ENCODE measurements at places on chromosomes 3 and 15. TPM values are rescaled to one million over a fixed set of nuclear protein-coding genes. Genes with fewer than 3 reads are reported as not detected.

DNA sequence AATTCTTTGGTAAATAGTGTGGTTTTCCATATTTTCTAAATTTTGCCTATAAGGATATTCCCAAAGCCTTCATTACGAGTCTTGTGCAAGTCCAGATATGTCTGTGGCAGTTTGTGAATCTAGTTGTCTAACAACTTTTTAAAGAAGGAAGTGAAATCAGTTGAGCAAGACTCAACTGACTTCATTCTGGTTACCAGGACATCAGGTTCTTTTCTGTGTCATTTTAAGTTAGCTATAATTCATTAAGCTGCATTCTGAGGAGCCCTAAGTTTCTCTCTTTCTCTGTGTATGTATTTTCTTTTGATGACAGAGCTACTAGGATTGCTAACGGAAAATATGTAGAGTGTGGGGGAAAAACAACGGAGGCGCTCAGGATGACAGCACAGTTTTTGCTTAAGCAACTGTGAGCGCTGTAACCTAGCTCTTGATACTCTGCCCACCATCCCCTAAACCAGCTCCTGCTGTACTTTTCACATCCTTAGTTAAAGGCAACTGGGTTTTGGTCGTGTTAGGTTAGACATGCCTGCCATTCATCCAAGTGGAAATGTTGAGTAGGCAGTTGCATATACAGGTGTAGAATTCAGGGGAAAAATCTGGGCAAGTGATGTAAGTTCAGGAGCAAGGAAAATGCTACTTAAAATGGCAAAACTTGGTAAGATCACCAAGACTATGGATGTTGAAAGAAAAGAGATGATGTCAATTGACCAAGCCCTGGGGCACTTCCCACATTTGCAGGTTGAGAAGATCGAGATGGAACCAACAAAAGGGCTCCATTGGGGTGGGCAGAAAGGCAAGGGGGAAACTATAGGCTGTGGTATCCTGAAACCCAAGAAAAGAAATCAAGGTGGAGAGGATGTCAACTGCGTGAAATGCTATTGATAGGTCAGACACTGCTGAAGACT is 9.2 kb downstream of the MFSD1 start:
- peaks cover 77% of the 10 kb centered on the region for H3K36me3 ChIP-seq
- no peak overlapping the region for H3K4me3 ChIP-seq
- no peaks in the 10 kb centered on the region for H3K27me3 ChIP-seq
- DNase-seq, result no peak
- H3K27ac ChIP-seq, result no peak overlapping the region

DNA sequence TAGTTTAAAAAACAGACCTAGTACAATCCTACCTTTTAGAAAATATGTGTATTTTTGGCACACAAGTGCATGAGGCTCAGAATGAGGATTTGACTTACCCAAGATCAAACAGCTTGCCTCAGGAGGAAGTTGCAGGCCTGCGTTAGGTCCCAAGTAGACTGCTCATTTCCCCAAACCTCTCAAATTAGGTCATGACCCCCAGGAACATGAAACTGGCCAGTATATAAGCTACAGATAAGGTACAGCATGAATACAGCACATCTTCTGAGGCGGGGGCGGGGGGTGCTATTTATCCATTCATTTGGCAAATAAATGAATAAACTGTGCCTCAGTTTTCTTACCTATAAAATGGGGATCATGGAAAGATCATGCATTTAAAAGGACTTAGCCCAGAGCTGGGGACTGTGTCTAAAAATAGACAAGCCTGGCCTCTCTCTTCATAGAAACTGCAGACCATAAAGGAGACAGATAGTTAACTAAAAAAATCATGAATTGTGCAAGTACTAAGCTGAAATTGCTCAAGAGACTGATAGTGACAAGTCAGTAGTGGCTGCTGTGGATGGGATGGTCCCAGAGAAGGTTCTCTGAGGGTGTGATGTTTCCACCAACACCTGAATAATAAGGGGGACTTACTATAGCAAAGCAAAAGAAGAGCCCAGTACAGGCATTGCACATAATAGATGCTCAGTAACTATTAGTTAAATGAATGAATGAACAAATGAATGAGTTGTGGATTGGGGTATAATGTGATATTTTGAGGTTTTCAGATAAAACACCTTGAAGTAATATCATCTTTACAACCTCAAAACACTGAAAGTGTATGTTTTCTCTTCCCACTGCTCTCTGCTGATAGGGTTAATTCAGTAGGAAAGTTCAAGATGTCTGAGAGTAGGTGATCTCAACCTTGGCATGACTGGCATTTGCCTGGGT is 258.5 kb upstream of the PROK2 start:
- no peaks in the 10 kb centered on the region for H3K36me3 ChIP-seq
- DNase-seq, result no peak
- H3K4me3 ChIP-seq, result no peak overlapping the region
- H3K27ac ChIP-seq, result no peak overlapping the region
- H3K4me1 ChIP-seq, result peaks cover 16% of the 10 kb centered on the region

- no peak for DNase-seq
- no peaks in the 10 kb centered on the region for H3K36me3 ChIP-seq
- H3K27ac ChIP-seq, result no peak overlapping the region
- H3K27me3 ChIP-seq, result no peaks in the 10 kb centered on the region
- H3K4me1 ChIP-seq, result no peaks in the 10 kb centered on the region
These were observed 18.2 kb upstream of the ZNF639 start for GRCh38 chr3:179304605-179305004.

DNA sequence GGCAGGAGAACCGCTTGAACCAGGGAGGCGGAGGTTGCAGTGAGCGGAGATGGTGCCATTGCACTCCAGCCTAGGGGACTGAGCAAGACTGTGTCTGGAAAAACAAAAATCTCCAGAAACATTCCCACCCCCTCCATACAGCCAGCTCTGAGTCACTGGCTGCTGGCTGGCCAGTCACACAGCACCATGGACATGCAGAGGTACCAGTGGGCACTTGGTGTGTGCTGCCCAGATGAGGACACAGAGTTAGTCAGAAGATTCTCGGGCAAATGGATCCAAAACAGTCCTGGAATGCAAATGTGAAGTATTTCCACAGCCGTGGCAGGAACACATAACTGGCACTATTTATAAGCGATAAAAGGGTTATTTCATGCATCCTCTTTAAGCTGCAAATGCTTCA is 44.6 kb downstream of the BDH1 start:
- H3K27ac ChIP-seq, result no peak overlapping the region
- no peaks in the 10 kb centered on the region for H3K27me3 ChIP-seq
- H3K36me3 ChIP-seq, result no peaks in the 10 kb centered on the region
- peaks cover 13% of the 10 kb centered on the region for H3K4me1 ChIP-seq
- DNase-seq, result no peak

- no peak for DNase-seq
- H3K27ac ChIP-seq, result peak overlapping the region; percentile 57
- H3K4me3 ChIP-seq, result no peak overlapping the region
- H3K27me3 ChIP-seq, result no peaks in the 10 kb centered on the region
- H3K36me3 ChIP-seq, result no peaks in the 10 kb centered on the region
These were observed 56.1 kb upstream of the PLXNA1 start for GRCh38 chr3:126926684-126927400.

GRCh38 chr3:36827133-36827532 is 62.8 kb upstream of the DCLK3 start:
- no peak overlapping the region for H3K27ac ChIP-seq
- peaks cover 4% of the 10 kb centered on the region for H3K36me3 ChIP-seq
- no peaks in the 10 kb centered on the region for H3K27me3 ChIP-seq
- DNase-seq, result no peak
- H3K4me3 ChIP-seq, result no peak overlapping the region

DNA sequence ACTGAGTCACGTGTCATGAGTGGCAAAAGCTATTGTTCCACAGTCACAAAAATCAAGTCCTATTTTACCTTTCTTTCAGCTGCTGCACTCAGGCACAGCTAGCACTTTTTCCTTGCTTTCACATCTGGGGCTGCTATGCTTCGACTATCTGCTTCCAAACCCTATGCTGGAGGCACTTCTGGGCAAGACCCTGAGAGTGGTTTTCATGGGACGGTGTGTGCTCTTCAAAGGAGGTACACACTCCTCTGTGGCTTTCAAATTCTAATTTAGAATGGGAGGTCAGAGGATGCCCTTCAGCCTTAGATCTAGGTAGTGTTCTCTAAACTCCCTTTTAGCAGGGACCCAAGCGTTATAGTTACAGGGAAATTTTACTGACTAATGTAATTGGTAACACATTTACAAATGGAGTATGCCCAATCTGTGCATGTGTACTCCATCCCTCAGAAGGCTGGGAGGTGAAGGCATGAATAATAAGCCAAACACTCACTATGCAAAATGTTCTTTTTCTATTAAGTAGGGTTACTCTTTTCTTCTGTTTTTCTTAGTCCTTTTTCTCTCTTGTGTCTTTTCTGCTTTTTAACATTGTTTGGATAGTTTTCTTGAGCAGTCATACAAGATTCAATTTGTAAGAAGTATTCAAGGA is 188.3 kb downstream of the LSAMP start:
- no peaks in the 10 kb centered on the region for H3K4me1 ChIP-seq
- no peak overlapping the region for H3K4me3 ChIP-seq
- no peak for DNase-seq
- H3K27ac ChIP-seq, result no peak overlapping the region
- no peaks in the 10 kb centered on the region for H3K27me3 ChIP-seq

- H3K27me3 ChIP-seq, result no peaks in the 10 kb centered on the region
- no peak overlapping the region for H3K4me3 ChIP-seq
- no peak overlapping the region for H3K27ac ChIP-seq
- H3K4me1 ChIP-seq, result peaks cover 58% of the 10 kb centered on the region
These were observed 156.8 kb downstream of the RBPMS2 start for GRCh38 chr15:64618540-64618939.

- DNase-seq, result no peak
- no peak overlapping the region for H3K27ac ChIP-seq
- H3K4me3 ChIP-seq, result no peak overlapping the region
- H3K27me3 ChIP-seq, result no peaks in the 10 kb centered on the region
- peaks cover 23% of the 10 kb centered on the region for H3K4me1 ChIP-seq
These were observed 125.6 kb upstream of the ROPN1 start for GRCh38 chr3:124117486-124117885.

DNA sequence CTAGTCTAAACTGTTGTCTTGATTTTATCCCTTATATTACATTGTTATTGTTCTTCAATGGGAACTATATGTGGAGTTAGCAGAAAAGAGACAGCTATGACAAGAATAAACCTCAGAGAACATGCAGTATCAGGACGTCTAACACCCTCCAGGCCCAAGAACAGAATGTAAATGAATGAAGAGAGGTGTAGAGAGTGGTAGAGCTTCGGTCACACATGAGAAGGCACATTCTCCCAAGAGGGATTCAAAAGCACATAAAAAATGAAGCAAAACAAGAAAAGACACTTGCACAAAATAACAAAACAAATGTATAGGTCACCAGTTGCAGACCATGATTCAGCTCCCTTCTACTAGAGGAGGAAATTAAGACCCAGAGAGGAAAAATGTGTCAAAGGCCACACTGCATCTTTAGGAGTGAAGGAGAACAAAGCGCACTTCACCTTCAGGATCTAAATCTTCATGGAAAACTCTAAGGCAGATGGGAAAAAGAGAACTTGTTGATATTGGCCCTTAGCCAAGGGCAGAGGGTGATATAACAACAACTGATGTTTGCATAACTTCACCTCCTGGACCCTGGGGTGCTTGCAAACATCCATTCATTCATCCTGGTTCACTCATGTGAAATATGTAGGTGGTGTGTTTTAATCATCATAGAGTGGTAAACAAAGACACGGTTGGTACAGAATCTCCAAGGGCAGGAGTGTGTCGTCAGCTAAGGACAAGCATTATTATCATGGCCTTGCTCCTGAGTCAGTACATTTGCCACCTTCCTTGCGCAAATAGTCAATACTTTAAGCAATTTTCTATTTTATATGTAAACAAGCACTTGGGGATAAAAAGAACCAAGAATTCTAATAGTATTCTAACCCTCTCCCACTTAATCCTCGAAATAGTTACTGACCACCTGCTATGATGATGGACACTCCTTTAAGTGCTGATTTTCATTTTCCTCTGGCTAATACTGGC is 8.8 kb downstream of the NEK10 start:
- DNase-seq, result no peak
- H3K36me3 ChIP-seq, result no peaks in the 10 kb centered on the region
- H3K27ac ChIP-seq, result no peak overlapping the region
- H3K4me1 ChIP-seq, result peaks cover 6% of the 10 kb centered on the region

GRCh38 chr3:139988472-139989156 is 53.6 kb downstream of the CLSTN2 start:
- H3K36me3 ChIP-seq, result no peaks in the 10 kb centered on the region
- H3K27ac ChIP-seq, result no peak overlapping the region
- H3K4me1 ChIP-seq, result no peaks in the 10 kb centered on the region
- no peaks in the 10 kb centered on the region for H3K27me3 ChIP-seq

Gene KNSTRN
- total RNA-seq, result 4.6 TPM

Gene FOXB1
- total RNA-seq, result not detected

Gene CHRD
- total RNA-seq, result 17.6 TPM

Gene MYLK
- total RNA-seq, result 2,797 TPM

Gene CNTN6
- 0.83 TPM for total RNA-seq

Gene PLSCR2
- not detected for total RNA-seq
